ENCODE measurements at places on chromosomes 7 and 10. TPM values are rescaled to one million over a fixed set of nuclear protein-coding genes. Genes with fewer than 3 reads are reported as not detected.

Gene ZNF467
- 4.6 TPM for total RNA-seq

Gene FKBP14
- total RNA-seq: 34.5 TPM

Gene TFPI2
- 57.5 TPM for total RNA-seq

Gene PRF1
- total RNA-seq: 0.71 TPM

Measured in camera-type eye (tissue), 1 donor.